ENCODE measurements at places on chromosomes 6 and 20. TPM values are rescaled to one million over a fixed set of nuclear protein-coding genes. Genes with fewer than 3 reads are reported as not detected.

SPATA25 gene
- 5.8 TPM for total RNA-seq

- DNase-seq: no peak
Measured at GRCh38 chr20:36150847-36151539, 3.5 kb upstream of the EPB41L1 start.

MUC21 gene
- total RNA-seq: not detected

GRCh38 chr6:156150391-156150790, 626.8 kb upstream of the ARID1B start:
- no peak for DNase-seq

GRCh38 chr6:38584731-38585130, 55.0 kb downstream of the BTBD9 start:
- no peak for DNase-seq

DNA sequence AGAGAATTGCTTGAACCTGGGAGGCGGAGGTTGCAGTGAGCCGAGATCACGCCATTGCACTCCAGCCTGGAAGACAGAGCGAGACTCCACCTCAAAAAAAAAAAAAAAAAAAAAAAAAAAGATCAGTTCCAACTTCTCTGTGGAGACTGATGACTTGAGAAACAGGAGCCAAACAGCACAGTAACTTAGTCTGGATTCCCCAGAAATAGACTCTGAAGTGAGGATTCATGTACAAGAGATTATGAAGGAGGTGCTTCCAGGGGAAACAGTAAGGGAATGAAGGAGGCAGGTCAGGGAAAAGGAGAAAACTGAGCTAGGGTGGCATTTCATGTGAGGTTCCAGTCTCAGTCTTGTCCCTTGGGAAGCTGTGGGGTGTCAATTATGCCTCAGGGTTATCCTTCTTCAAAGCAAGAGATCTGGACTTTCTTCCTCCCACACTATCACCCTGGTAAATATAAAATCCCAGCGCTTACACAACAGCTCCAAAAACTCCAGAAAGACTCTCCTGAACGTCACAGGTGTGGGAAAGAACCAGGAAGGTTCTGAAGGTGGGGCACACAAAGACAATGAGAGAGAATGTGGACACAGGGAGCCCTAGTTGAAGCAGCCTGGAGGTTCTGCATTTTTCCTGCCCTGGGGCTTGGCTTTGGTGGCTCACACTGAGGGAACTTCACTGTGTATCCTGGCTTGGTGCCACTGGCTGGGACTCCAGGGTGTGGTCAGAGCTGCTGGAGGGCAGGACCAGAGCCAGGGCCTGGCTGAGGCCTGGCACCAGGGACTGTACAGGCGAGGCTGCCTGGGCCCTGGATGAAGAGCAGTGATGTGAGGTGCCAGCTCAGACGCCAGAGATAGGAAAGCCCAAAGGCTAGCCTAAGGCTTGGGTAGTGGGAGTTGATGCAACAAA, 46.8 kb downstream of the PCNA start:
- no peak for DNase-seq

COX4I2 gene
- not detected for total RNA-seq

DNA sequence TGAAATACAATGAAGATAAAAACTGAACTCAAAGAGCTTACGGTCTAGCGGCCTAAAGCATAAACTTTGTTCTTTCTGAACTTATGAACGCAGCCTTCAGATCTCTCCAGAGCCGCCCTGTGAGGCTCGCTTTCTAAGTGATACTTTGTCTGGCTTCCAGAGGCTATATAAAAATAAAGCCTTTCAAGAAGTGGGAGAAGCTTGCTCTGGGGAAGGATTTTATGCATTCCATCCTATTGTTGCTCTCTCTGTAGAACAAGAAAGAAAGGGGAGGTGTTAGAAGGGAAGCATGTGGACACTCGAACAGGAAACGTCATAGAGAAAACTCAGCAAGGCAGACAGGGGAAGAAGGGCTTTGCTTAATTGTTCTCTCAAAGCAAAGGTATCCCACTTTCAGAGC, 77.0 kb downstream of the TBX18 start:
- no peak for DNase-seq

DNA sequence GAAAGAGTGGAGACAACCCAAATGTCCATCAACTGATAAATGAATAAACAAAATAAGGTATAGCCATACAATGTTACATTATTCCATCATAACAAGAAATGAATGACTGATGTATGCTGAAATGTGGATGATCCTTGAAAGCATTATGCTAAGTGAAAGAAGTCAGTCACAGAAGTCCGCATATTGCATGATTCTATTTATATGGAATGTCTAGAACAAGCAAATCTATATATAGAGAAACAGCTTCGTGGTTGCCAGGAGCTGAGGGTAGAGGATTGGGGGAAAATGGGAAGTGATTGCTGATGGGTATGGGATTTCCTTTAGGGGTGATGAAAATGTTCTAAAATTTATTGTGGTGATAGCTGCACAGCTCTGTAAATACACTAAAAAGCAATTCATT, 196.8 kb downstream of the ATXN1 start:
- DNase-seq: no peak

NOL4L gene
- total RNA-seq: 3.9 TPM

SPTLC3 gene
- not detected for total RNA-seq

ELOVL4 gene
- total RNA-seq: not detected

DNA sequence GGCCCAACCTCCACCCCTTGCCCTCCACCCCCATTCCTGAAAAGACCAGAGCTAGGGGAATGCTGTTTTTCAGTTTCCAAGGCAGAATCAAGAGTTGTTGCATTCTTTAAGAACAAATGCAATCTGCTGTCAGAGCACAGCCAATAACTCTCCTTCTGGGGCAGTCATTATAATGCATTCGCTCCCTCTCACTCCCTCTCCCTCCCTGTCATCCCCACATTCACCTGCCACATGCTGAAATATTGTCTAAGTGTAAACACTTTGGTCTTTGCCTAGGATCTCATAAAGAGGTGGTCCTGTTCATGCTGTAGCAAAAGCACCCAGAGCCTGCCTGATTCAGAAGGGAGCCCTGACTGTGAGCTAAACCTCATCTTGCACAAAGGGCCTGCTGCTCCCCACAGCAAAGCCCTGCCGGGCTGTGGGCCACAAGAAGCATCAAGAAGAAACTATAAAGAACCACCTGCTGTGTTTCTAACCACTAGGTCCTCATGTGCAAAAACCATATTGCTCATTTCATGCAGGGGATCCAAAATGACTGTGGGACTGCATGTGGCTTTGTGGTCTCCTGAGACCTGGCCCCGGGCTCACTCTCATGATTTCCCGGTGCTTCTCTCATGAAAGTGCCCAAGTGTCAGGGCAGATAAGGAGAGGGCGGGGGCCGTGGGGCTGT, 85.6 kb downstream of the GPR6 start:
- DNase-seq: no peak

STMND1 gene
- total RNA-seq: not detected

DNA sequence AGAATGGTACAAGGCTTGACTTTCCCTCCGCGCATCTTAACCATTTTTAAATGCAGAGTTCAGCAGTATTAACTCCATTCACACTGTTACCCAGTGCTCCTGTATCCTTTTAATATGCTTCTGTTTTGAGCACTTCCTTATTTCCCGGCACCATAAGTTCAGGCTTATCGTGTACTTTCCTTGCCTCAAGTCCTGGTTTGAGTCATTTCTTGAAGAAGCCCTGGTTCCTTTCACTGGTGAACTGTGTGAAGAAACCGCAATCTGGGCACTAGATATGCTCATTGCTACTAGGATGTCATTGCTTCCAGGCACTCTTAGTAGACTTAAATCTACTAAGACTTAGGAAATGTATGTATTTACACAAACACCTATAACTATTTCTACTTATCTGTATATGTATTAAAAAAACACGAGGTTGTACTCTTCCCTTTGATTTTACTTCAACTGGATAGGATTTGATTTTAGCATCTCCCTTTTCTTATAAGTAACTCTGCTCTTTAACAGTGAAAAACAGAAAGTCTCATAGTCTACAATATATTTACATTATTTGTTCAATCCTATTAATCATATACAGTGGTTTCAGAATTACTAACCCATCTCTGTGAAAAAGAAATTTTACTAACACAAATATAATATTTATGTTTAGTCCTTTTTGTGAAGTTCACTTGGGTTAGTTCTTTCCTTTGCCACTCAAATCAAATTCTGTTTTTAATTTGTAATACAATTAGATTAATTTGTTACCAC, 135.5 kb downstream of the CDKAL1 start:
- DNase-seq: no peak

AHCY gene
- 203 TPM for total RNA-seq

- DNase-seq: no peak
Measured at GRCh38 chr6:16544006-16544405, 217.3 kb downstream of the ATXN1 start.

DNA sequence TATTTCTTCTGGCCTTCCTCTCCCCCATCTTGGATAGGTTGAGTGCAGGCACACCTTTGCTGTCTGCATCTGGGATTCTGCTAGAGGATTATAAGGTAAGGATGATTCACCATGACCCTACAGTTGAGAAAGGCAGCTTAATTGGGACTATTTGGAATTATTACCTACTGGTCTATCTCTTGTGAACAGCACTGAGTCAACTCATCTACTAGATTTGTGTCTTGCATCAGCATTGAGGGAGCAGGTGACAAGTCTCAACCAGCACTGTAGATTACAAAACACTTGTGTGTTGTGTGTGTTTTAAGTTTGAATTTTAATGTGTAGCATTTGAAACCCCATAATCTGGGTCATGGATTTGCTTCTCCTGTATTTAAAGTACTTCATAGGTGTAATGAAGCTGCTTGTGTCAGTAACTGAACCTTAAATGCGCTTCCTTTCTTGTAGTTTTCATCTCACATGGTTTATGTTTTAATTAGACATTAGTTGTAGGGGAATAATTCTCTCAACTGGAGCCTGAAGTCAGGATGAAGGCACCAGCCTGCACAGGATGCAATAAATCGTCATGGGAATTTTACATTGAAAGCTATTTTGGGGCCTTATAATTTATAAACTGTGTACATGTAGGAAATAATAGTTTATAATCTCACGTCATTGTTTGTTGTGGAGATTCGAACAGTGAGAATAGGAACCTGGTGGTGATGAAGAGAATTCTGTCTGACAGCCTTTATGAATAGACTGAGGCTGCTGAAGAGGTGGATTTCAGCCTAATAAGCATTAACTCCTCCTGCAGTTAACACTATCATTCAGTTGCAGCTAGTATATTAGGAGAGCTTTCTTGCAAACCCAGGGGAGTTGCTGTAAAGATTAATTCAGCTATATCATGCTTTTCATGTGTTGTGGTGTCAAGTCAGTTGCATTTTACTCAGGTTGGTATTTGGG, 125.1 kb downstream of the JARID2 start:
- DNase-seq: no peak

DNA sequence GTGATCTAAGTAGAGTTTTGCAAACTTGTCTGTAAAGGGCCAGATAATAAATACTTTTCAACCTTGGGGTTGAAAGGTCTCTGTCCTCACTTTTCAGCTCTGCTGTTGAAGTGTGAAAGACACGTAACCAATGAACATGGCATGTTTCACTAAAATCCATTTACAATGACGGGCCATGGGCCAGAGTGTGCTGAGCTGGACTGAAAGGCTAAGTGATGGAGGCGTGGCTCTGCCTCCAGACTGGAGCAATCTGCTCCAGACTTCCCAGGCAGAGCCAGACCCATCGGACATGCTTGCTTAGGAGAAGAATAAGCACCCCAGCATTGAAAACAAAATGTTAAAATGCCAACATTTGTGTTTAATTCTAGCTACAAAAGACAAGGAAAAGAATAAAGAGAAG, 41.4 kb downstream of the SCAND1 start:
- DNase-seq: no peak

DNA sequence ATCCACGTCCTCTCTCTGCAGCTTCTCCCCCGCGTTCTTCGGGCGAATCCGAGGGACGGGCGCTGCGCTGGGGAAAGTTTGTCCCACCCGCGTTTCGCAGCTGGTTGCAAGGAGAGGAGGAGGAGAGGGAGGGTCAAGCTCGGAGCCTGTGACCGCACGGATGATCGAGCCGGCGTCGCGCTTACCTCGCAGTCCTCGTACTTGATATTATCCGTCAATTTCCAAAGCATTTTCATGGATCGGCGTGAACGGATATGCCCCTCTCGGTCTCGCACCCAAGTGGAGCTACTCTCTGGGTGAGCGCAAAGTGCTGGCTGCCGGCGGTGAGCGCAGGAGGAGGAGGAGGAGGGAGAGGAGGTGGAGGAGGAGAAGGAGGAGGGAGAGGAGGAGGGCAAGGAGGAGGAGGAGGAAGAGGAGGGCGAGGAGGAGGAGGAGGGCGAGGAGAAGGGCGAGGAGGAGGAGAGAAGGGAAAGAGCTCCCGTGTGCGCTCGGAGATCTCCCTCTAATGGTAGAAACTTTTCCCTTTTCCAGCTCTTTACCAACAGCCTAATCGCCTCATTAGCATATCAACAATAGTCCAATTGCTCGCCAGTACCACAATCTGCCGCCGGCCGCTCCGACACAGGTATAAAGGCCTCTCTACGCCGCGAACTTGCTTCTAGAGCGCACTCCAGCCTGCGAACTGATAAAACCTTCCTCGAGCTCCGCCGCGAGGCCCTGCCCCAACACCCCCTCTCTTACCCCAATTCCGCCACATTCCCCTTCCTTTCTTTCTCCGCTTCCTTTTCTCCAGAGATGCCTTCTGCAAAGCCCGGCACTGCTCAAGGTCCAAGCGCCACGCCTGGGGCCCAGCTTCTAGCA, at the start of gene TFAP2A:
Gene TFAP2A (minus strand): TSS at position 319 of the 861 bp plus-strand sequence. CDS start 83 bp downstream, at position 236.
- DNase-seq: no peak

GRCh38 chr6:47239546-47239945, 70.2 kb downstream of the TNFRSF21 start:
- DNase-seq: no peak

DNA sequence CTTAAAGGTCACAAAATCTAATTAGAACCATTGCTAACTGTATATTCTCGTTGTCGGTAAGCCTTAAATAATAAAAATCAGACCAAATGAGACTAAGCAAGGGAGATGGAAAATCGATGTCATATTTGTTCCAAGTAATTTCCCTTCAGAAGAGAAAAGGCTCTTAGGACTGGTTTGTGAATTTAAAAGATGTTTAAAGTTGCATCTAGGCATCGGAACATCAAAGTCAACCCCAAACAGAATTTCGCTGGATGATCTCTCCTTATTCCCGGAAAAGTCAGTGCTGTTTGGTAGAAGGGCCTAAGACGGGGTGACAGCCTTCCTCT, 63.8 kb downstream of the NPEPL1 start:
- no peak for DNase-seq
